ENCODE measurements at places on chromosomes 6 and 20. TPM values are rescaled to one million over a fixed set of nuclear protein-coding genes. Genes with fewer than 3 reads are reported as not detected.

Gene CST2
- not detected for polyA plus RNA-seq

Gene OR2B2
- polyA plus RNA-seq: not detected

Gene BEND3
- polyA plus RNA-seq: 9.2 TPM

Gene BPIFB4
- not detected for polyA plus RNA-seq

Gene F13A1
- polyA plus RNA-seq: 15.4 TPM

Gene UBE2C
- polyA plus RNA-seq: 68.6 TPM

Gene SOX18
- polyA plus RNA-seq: 11.5 TPM

Gene TRMT11
- 29.5 TPM for polyA plus RNA-seq

Gene VTA1
- polyA plus RNA-seq: 90.1 TPM

DNA sequence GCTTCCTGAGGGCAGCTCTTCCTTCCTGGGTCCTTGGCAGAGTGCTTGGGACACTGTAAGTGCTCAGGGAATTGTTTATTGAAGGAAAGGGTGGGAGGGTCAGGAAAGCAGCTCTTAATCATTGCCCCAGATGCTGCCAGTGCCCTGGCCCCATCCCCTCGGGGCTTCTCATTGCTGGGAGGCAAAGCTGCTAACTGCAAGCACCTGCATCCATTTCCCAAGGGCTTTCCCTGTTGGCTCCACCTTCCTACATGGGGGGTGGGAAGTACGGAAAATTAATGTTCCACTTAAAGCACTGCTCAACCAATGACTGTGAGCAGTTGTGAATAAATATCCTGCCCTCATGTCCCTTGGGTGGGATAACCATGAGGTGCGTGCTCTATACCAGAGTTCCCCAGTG, 56.4 kb downstream of the NDUFAF5 start:
- DNase-seq: no peak

DNA sequence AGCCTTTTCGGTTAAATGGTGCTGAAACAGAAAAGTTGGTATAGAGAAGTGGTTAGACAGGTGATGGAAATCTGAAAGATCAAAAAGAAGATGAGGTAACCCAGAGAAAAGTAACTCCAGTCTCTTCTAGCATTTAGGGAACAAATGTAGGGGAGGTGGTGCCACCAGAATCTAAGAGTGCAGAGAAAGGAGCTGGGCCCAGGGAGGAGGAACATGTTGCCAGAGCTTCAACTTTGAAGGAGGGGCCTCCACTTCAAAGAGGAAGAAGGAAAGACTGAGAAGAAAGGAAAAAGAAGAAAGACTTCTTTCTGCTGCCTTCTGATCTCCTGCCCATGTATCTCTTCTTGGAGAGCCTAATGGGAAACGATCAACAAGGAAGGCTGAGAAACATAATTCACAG, 23.5 kb upstream of the ATRN start:
- DNase-seq: no peak

DNA sequence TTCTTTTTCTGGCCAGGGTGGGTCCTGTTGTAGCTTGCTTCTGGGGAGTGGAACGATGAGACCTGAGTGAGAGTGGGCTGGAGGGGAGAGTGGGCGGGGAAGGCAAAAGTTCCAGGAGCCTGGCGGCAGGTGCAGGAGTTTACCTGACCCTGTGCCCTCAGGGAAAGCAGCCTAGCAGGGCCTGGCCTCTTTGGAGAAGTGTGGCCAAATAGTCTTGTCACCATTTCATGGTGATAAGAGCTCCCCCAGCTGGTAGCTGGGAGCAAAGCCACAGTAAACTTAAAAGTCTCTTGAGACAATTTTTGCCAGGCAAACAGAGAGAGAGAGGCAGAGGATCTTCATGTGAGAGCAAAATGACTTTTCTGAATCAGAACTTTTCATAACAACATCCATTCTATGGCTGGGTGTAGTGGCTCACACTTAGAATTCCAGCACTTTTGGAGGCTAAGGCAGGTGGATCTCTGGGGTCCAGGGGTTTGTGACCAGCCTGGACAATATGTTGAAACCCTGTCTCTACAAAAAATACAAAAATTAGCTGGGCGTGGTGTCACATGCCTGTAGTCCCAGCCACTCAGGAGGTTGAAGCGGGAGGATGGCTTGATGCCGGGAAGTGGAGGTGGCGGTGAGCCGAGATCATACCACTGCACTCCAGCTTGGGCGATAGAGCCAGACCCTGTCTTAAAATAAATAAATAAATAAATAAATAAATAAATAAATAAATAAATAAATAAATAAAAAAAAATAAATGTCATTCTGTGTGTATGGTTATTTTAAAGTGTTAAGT, 161.8 kb upstream of the SCGN start:
- peak; percentile 71 for DNase-seq

GRCh38 chr20:49569411-49570115, 1.6 kb upstream of the PTGIS start:
- no peak for DNase-seq

DNA sequence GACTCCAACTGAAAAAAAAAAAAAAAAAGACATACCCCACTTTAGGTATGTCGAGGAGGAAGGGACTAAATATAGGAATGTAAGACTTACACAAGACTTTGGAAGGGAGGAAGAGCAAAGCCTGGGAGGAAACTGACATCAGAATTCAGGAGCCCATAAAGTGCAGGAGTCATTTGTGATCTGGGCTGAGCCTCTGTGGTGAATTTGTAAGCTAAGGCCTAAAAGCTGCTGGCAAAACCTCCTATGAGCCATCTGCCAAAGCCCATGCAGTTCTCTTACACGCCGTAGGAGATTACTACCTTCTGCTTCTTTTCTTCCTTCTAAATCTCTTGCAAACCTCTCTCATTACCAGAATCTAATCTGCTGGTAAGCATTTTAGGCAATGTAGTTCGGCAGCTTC, 52.0 kb upstream of the THEMIS start:
- no peak for DNase-seq

GRCh38 chr6:157885211-157885788, 62.3 kb downstream of the SNX9 start:
- DNase-seq: no peak

DNA sequence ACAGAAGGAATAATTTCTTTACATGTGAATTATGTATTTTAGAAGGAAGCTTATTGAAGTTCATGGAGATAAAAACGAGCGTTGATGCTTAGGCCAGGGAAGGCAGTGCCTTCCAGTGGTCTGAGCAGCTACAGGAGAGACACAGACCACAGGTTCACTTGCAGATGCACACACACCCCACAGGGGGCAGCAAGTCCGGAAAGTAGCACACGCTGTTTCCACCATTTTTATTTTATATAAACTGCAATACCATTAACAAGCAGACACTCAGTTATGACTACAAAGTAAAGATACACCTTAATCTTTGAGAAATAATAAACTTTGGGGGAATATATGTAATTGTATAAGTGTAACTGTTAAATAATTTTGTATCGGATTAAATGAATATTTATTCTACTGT, 13.5 kb upstream of the DACT2 start:
- DNase-seq: no peak

- no peak for DNase-seq
Measured at GRCh38 chr6:72819609-72820008, 197.7 kb downstream of the KCNQ5 start.

DNA sequence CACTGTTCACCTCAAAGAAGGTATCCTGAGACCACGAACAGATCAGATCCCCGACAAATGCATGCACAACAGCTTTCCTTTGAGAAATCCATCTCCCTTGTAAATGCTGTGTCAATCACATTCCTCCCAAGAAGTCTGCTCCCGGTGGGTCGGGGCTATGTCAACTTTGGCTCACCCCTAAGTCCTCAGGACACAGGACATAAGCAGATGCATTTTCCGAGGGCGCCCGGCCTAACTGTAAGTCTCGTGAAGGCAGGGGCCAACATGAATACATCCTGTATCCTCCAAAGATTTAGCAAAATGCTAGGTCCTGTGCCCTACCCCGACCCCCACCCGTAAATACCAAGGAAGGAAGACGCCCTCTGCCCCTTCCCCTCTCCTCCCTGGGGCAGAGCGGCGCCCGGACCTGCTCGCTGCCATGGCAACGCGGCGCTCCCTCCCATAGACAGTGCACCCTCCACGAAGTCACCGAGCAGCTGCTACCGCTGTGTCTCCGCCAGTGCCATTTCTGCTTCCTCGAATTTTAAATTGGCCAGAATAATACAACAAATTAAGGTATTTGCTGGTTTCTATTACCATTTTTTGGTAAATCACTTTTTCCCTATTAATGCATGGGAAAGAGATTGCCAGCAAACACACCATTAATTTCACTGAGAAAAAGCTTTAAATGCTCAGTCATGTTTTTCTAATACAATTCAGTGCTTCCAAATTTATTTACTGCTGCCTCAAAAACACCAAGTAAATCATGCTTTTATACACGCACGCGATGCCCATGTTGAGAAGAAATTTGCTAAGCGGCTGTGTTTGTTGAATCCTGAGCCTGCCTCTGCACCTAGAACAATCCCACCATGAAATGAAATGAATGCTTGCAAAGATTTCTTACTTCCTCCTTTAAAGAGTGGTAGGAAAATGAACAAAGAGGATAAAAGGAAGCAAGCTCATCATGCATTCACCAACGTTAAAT, 100.6 kb downstream of the PCSK2 start:
- no peak for DNase-seq

GRCh38 chr6:148455674-148456558, 113.3 kb downstream of the SASH1 start:
- DNase-seq: no peak

DNA sequence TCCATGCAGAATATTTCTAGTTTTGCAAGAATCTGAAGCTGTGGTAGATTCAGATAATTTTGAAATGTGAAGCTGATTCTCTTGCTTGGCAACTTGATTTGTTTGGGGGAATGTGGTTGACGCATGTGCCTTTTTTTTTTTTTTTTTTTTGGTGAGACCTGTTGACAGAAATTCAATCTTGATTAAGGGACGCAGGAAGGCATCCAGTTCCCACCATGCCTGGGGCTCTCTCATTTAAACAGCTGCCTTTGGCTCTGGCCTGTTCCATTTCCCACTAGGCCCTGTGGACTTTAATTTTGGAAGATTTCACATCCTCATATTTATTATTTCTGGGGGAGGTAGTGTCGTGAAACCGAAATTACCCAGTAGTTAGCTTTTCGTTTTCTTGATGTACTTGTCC, 8.6 kb downstream of the TPX2 start:
- DNase-seq: no peak

- no peak for DNase-seq
Measured at GRCh38 chr20:58697867-58698703, 5.5 kb downstream of the NPEPL1 start.

GRCh38 chr6:90003941-90004340, 109.7 kb downstream of the GJA10 start:
- DNase-seq: no peak

GRCh38 chr20:1577906-1578305, 20.4 kb upstream of the SIRPD start:
- no peak for DNase-seq

- no peak for DNase-seq
Measured at GRCh38 chr20:4920655-4921054, 80.7 kb downstream of the SLC23A2 start.

DNA sequence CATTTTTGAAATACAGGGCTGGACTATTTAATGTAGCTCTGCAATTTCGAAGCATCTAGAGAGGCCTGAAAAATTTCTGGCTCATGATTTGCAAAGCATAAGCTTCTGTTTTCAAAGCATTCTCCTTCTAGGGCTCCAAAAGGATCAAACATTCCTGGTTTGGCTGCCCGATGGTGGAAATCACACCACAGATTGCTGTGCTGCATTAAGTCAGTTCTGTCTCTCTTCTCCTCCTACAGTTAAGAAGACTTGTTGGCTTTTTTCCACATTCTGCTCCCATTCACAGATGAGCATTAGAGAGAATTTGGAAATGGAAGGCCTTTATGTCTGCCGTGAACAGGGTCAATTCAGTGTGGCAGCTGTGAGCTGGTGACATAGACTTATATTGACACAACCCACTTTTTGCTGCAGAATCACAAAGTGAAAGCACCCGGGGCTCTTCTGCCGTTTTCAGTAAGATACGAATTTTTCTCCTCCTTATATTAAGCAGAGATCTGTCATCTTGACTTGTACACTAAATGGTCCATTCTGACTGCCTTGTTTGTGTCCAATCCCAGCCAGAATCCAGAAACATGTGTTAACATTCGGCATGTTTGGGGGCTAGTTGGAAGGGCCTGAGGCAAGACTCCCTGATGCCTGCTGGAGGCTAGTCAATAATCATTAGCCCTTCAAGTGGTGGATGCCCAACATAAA, 330.8 kb upstream of the DEFB112 start:
- DNase-seq: no peak

DNA sequence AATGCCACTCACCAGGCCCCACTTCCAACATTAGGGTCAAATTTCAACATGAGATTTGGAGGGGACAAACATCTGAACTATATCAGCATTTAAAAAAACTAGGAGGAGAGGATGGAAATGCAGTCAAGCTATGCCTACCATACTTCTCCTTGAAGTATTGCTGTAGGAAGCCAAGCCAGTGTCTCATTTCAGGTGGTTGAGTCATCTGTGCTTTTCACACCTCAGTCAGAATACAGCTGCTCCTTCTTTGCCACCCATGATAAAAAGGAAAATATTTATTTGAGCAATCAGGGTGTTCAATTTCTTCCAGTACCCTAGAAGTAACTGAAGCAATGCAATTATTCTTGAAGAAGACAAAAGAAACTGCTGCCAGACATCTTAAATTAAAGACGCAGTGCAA, 47.0 kb upstream of the EEF1E1 start:
- no peak for DNase-seq

GRCh38 chr20:13263451-13263850, 42.4 kb downstream of the ISM1 start:
- no peak for DNase-seq

- no peak for DNase-seq
Measured at GRCh38 chr6:159390381-159390780, 221.2 kb downstream of the FNDC1 start.

DNA sequence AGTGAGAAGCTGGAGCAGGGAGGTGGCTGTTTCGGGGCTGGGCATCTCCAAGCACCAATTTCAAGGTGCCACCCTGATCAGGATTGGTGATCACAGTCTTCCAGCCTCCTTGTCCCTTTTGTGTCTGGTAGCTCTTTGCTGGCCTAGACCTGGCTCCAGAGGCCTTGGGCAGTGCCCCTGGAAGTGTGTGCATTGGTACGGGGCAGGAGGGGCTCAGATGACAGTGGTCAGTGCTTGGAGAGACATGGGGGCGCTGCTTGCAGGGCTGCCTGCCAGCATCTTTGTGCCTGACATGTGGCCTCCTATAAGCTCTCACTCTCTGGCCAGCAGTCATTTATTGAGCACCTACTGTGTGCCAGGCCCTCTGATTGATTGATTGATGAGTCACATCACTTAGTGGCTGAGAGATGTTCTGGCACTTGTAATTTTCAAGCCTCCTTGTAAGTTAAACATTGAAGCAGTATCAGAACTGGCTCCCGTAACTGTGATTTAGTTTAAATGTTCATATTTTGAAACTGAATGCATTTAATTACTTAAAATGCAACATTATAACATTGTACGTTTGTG, 61.7 kb downstream of the BCAS4 start:
- no peak for DNase-seq

GRCh38 chr6:6005051-6006005, 1.4 kb downstream of the NRN1 start:
- DNase-seq: no peak

GRCh38 chr6:80636689-80637088, 530.2 kb downstream of the BCKDHB start:
- no peak for DNase-seq
